ENCODE measurements at places on chromosomes 1 and 21.

GRCh38 chr1:243718893-243719292 is 131.2 kb downstream of the AKT3 start:
- no peak for DNase-seq

- no peak for DNase-seq
Measured at GRCh38 chr1:20228314-20228825, 42.1 kb upstream of the PLA2G2C start.

DNA sequence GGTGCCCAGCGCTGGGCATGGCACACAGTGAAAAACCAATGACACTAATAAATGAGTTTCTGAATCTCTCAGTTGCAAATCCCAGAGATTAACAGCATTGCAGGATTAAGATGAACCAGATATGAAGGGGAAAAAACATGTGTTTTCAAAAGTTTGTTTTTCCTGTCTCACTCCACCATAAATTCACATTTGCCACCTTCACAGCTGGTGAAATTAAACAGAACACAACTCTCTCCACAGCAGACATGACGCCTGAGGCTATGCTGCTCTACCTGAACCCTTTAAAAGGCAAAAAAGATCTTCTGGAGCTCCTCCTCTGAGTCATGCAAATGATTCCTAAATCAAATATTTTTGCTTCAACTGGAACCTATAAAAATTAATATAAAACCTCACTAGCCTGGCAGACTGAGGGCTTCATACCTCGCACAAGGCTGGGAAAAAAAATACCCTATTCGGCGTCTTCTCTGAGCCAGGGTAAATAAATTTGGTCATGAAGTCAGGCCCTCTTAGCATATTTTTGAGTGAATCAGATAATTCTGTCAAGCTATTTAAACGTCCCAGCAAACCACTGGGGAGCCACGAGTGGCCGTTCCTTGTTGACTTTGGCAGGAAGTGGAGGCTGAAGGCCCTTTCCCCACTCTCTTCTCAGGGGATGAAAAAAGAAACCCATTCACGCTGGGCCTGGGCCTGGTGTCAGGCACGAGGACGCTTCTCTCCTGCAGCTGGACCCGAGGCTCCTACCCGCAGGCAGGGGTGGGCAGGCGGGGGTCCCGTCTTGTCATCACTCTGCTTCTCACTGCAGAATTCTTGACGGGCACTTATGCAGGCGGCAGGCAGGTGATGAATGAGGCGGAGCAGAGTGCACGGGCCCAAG is 53.0 kb downstream of the DMRTB1 start:
- DNase-seq: no peak

DNA sequence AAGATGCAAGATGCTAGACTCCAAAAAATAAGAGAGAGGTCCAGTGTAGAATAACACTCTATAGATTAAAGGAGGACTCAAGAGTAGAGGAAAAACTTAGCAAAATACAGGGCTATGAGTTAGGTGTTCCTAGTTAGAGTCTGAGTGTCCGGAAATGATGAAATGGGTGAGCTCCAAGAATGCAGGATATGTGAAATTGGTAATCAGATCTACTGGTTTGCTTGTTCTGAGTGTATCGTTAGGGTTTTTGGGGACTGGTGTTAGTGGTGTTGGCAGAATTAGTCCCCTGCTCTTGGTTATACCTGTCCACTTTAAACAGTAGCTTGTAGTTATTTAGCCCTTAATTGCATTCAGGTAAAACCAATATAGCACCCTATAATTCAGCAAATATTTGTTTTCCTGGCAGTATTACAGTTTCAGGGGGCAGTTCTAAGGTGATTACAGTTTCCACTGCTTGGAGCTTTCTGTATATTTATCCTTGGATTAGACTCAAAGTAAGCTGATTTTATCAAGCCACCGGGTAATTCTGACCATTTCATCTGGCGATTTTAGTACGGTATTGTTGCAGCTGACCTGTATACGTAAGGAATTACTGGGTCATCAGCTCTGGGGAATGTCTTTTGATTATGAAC is 332.7 kb downstream of the CHRM3 start:
- peak; percentile 41 for DNase-seq

DNA sequence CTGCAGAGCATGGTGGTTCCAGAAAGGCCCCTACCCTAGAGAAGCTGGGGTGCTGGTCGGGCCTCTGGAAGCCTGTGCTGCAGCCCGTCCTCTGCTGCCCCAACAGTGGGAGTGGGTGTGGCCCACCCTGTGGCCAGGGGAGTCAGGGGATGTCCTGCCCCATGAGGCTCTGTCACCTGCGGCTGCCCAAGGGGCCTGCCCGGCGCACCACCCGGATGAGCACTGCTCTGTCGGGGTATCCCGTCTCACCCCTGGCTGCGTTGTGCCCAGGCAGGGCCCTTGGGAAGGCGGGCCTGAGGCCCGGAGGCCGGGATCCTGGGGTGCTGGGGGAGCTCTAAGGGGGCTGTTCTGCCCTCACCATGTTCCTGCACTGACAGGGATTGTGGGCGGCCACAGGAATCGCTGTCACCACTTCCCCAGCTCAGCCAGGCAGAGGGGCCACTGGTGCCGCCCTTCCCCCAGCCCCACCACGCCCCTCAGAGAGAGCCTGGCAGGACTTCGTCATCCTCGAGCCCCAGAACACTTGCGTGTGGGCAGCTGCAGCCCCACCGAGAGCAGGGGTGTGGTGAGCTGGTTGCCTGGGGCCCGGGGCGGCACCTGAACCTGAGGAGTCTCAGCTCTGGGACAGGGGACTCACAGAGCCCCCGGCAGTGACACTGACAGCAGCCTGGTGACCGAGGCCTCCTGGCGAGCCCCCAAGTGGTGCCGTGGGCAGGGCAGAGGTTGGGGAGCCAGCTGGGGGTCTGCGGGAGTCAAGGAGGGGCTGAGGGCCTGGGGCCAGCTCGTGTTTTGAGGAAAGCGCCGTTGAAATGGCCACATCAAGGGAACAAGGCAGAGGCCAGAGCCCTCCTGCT is 20.2 kb downstream of the PANK4 start:
- DNase-seq: no peak

- DNase-seq: no peak
Measured at GRCh38 chr1:48572646-48573258, 100.7 kb upstream of the SPATA6 start.

DNA sequence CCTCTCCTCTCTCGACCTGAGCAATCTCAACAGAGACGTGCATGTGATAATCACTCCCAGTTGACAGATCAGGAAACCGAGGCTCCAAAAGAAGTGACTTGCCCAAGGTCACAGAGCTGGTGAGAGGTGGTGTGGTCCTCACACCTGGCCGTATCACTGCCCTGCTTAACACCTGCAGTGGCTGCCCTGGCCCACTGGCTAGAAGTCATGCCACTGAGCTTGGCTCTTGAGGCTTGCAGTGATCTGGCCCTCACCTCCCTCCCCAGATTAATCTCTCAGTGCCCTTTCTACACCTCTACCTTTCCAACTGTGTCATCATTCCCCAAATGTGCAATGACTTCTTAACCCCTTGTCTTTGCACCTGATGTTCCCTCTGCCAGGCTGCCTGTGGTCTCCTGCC is 38.8 kb downstream of the CDCP2 start:
- no peak for DNase-seq
